ENCODE measurements at places on chromosomes 6 and 20.

DNA sequence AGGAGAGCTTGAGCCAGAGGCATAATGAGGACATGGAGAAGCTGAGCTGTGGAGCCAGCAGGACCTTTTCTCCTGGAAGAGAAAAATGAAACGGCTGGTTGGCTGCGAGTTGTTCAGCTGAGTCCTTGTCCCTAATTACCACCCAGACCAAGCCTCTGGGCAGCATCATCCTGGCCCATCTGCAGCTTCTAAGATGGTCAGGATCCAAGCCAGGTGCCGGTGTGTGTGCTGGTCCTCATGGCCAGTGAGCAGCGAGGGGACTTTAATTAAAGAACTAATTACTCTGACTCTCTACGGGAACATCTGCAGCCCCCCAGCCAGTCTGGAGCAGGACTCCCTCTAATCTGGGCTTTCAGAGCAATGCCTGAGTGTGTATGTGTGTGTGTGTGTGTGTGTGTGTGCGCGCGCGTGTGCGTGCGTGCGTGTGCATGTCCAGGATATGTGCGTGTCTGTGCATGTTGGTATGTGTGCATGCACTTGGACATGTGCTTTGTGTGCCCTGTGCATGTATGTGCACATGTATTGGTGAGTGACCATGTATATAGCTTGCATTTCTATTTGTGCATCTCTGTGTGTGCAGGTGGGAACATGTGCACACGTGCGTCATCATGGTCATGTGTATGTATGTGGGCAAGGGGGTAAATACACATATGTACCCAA, 173.9 kb downstream of the DHX35 start:
- DNase-seq, result no peak

- no peak for DNase-seq
These were observed 110.3 kb upstream of the GGTLC1 start for GRCh38 chr20:24098886-24099285.

- DNase-seq, result no peak
These were observed 39.5 kb downstream of the RNASET2 start for GRCh38 chr6:166916824-166917223.

- no peak for DNase-seq
These were observed 9.6 kb upstream of the PRIM2 start for GRCh38 chr6:57307850-57308249.

DNA sequence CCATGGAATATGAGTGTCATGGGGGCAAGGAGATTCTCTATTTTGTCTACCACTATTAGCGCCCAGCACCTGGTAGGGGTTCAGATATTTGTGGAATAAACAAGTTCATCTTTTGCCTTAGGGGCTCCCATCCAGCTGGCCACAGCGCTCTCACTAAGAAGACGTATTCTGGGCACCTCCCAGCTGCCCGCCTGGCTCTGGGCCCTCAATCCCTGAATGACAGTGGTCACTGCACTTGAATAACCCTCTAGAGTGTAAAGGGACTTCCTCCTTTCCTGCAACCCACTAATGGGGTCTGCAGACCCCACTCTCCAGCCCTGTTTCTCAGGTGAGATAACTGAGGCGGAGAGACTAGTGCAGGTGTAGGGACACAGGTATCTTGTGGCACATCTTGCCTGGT, 36.2 kb downstream of the SNX5 start:
- DNase-seq, result no peak

DNA sequence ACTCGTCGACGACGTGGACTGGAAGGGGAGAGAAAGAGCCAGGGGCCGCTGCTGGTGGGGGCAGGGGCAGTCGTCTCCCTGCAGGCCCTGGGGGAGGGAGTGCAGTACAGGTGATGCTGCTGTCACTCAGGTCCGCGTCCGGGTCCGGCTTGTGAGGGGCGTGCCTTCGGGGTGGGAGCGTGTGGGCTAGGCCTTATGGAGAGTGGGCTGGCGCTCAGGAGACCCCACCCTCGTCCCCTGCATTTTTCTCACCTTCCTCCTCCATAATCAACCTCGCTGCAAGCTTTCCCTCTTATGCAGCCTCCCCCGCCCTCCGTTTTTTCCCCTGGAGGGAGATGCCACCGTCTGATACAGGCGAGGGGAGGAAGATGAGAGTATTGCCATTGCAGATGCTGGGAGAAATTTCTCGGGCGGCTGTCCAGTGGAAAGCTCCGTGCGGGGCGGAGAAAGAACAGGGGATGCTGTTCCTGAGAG, 632 bp downstream of the PCMT1 start:
- no peak for DNase-seq

DNA sequence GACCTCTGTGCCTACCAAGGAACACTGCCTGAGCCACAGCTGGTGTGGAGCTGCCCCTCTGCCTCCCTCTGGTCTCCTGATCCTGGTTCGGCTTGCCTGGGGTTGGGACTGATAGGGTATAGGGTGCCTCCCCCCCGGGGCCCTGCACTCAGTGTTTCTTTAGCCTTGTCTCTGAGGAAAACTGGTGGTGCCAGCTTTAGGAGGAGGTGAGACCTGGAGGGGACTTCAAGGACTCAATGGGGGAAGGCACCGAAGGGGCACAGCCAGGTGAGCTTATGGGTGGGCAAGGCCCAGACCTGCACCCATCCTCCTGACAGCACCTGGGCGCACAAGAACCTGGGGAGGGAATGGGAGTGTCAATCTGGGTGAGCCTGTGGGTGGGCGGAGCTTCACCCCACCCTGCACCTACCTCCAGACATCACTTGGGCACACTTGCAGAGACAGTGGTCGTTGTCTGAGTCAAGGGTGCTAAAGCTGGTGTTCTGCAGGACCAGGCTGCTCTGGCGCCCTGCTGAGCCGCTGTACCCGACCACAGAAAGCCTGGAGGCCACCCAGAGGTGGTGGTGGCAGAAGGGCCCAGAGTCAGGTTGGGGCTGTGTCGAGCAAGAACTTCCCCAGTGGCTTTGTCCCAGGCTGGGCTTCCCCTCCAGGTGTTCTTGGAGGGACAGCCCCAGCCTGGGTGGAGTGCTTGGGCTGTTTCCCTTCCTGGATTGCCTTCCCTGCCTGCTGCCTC, 40.5 kb downstream of the FAM110A start:
- DNase-seq, result no peak

GRCh38 chr6:29626948-29627754, 5.8 kb downstream of the GABBR1 start:
- peak; percentile 9 for DNase-seq

- no peak for DNase-seq
These were observed 622.8 kb upstream of the EPHA7 start for GRCh38 chr6:94041945-94042709.

DNA sequence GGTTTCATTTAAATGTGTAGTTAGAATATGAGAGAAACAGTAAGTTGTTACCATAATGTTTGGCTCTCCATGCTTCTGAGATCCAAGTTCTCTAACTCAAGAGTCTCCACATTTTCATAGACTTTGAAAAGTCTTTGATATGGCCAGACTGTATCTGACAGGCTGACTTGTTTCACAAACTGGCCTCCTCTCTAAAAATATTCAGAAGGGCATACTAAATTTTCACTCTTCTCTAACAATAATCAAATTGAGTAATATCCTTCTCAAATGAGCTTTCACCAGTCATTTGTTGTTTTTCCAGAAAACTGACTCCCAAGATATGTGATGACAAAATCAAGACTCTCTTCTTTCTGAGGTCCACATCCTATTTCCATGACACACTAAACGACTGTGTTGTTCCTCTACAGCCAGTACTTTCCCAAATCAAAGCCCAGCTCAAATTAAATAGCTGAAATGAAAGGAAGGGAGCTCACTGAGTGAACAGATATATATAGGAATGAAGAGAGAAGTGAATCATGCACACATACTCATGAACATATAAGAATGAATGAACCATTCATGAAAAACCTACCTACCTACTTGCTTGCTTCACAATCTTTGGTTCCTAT, 15.1 kb downstream of the HIVEP2 start:
- DNase-seq, result no peak
